Stimulated activated CD4-positive, alpha-beta T cell treated with anti-CD3 and anti-CD28 coated beads, Interleukin-15, amount 100 ng/mL, for 48 hours (primary cell): ENCODE measurements at places on chromosomes 7 and 10.

- DNase-seq = no peak
These were observed 318.9 kb downstream of the CXCL12 start for GRCh38 chr10:44065788-44066526.

DNA sequence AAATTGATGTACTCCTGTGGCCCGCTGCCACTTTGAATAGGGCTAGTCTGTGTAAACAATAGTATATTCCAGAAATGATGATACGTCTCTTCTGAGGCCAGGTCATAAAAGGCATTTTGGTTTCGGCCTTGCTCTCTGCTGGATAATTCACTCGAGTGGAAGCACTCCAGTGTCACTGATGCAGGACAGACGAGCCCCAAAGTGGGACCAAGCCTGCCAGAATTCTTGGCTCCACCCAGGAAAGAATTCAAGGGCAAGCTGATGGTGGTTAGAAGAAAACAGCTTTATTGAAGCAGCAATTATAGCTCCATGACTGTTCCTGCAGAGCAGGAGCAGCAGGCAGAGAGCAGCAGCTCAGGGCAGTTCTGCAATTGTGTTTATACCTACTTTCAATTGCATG, 717.6 kb downstream of the GRM8 start:
- DNase-seq = no peak

DNA sequence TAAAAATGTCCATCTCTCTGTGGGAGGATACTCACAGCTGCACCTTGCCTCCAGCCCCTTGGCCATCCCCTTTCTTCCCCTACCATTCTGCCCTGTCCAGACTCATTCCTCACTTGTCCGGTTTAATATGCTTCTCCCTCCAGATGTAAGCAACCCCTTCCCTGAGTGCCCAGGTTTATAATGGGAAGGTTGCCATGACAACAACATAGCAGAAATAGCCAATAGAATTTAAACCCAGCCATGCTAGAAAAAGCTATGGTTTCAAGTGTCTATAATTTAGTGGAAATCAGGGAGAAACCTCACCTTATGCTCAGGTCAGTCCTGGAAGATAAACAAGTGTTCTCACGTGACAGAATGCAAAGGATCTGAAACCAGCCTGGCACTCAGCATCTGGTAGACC, 196.0 kb upstream of the FZD8 start:
- no peak for DNase-seq

DNA sequence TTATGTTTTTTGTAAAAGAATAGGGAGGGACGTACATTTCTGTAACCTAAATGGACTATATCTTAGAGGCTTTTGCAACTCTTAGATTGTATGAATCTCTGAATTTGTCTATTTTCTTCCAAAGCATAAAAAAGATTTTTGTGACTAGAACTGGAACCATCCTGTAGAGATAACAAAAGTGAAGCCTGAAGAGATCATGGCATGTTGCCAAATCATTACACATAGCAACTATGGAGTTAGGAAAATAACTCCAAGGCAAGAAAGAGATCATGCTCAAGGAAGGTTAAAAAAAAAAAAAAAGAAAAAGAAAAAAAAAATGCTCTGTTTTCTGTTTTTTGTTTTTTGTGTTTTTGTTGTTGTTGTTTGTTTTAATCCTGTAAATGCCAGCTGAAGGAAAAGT, 567.7 kb upstream of the ZWINT start:
- no peak for DNase-seq

- no peak for DNase-seq
These were observed 21.7 kb upstream of the MALSU1 start for GRCh38 chr7:23277359-23277989.

- DNase-seq = no peak
These were observed 87.5 kb upstream of the ANLN start for GRCh38 chr7:36301914-36302771.

DNA sequence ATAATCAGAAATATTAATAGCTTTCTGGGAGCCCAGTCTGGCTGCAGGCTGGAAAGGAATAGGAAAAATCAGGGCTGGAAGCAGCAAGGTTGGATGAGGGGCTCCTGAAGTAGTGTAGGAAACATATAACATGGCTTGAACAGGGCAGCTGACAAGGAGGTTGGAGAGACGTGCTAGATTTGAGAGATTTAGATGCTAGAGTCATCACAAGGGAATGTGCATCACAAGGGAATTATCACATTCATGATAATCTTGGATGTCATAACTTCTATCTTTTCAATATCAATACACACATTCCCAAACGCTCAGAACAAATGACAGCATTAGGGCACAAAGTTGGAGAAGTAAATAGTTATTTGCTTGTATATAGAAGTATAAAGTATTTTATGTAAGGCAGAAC, 120.9 kb upstream of the EGFR start:
- DNase-seq = no peak

DNA sequence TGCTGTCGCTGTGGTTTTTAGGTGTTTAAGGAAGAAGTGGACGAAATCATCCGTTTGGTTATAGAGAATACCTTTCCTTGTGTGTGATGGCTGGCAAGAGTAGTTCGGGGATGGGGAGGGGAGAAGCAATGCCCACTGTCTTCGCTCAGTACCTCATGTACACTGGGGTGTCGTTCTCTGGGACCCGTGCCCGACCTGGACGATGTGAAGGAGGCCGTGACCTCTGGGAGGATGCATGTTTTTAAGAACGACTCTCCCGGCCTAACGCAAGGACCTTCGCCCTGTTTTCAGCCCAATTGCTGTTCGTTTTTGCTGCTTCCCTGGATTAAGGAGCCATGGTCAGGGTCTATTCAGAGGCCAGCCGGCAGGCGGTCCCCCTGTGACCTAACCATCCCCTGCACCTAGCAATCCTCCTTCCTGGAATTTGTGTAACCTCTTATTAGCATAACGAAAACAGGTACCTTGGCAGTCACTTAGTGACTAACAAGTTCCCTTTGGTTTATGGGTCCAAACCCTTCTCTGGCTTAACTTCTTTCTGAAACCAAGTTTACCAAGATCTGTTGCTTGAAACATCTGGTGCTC, 1.3 kb downstream of the NFE2L3 start:
- DNase-seq = no peak

GRCh38 chr7:67547183-67547907, 550.7 kb downstream of the TYW1 start:
- DNase-seq = no peak

DNA sequence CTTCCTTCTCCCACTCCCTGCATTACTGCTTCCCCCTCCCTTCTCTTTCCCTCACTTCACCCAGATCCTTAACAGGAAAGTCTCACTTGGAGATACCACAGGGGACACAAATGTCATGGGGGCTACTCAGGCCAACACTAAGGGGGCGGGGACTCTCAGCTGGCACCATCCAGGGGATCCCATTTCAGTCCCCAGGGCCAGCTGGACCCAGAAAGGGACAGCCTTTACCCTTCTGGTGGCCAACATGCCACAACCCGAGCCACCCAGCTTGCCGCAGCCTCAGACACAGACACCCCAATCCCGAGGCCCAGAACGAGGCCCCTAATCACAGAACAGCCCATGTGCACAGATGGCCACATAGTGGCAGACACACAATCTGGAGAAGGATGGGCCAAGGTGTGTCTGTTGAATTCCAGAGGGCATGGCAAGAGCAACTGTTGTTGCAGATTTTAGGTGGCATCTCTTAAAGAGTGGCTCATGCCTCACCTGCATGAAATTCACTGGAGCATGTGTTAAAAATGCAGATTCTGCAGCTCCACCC, 5.6 kb downstream of the CAMK2G start:
- DNase-seq = no peak

GRCh38 chr10:123502983-123503382, 163.2 kb upstream of the GPR26 start:
- no peak for DNase-seq

DNA sequence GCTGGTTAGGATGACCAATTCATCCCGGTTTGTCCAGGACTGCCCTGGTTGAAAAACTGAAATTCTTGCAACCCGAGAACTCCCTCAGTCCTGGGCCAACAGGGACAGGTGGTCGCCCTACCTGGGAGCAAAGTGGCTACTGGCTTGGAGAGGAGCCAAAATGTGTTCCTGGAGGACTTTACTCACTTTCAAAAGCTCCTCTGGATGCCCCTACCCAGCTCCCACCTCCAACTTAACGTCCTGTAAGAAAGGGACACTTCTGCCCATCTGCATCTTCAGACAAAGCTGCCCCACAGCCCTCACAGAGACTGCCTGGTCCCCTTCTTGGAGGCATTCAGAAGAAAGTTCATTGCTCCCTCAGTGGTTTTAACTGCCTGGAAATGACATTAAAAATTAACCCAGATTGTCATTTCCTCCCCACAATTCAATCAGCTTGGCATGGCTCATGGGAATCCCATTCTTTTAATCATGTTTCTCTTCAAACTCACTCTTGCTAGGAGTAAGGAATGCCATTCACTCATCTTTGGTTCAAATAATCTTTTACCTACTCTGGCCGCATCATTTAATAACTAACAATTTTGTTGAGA, 24.0 kb upstream of the HSPA12A start:
- DNase-seq = no peak

- DNase-seq = no peak
These were observed 9.2 kb downstream of the JMJD1C start for GRCh38 chr10:63456437-63457210.

DNA sequence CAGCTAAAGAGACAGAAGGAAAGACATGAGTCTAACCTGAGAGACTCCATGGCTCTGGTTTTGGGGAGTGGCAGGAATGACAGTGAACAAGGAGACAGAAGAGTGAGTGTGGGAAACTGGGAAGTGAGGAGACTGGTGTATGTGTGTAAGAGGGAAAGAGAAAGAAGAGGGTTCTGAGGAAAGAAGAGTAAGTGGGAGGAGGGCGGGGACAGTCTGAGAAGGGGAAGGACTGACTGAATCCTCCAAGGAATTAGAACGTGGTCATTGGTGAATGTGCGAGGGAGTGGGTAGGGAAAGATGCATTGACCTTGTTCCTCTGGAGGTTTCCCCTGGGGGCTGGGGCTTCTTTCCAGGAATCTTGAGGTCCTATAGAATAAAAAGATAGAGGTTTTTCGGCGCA, 26.6 kb downstream of the WNT8B start:
- DNase-seq = no peak

GRCh38 chr7:23811540-23811939, 101.5 kb downstream of the STK31 start:
- DNase-seq = no peak

- DNase-seq = no peak
These were observed 43.2 kb downstream of the CCNY start for GRCh38 chr10:35379226-35380137.

GRCh38 chr7:17598846-17599245, 300.4 kb downstream of the AHR start:
- no peak for DNase-seq

DNA sequence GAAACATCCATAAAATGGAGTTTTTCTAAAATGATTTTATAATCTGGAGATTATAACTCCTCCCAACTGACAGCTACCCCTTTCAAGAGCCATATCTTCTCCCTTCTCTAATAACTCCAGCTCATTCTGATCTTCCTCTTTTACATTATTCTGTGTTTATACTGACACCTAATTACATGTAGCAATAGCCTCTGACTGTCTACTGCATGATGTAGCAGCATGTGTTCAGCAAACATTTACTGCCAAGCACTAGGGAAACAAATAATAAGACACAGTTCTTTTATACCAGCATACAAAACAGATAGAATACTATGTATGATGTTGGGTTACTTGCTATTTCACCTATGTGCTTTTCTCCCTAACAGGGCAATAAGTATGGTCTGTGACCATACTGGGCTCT, 20.7 kb downstream of the RBM28 start:
- DNase-seq = no peak

GRCh38 chr10:31789555-31789954, 139.1 kb downstream of the ARHGAP12 start:
- DNase-seq = no peak

GRCh38 chr10:60430017-60430416, 40.3 kb upstream of the ANK3 start:
- DNase-seq = no peak

GRCh38 chr10:9957351-9957750, 1060.3 kb upstream of the CELF2 start:
- no peak for DNase-seq

GRCh38 chr10:14681305-14681704, 93.4 kb downstream of the FAM107B start:
- no peak for DNase-seq

- no peak for DNase-seq
These were observed 15.8 kb downstream of the BTBD16 start for GRCh38 chr10:122286867-122287266.

DNA sequence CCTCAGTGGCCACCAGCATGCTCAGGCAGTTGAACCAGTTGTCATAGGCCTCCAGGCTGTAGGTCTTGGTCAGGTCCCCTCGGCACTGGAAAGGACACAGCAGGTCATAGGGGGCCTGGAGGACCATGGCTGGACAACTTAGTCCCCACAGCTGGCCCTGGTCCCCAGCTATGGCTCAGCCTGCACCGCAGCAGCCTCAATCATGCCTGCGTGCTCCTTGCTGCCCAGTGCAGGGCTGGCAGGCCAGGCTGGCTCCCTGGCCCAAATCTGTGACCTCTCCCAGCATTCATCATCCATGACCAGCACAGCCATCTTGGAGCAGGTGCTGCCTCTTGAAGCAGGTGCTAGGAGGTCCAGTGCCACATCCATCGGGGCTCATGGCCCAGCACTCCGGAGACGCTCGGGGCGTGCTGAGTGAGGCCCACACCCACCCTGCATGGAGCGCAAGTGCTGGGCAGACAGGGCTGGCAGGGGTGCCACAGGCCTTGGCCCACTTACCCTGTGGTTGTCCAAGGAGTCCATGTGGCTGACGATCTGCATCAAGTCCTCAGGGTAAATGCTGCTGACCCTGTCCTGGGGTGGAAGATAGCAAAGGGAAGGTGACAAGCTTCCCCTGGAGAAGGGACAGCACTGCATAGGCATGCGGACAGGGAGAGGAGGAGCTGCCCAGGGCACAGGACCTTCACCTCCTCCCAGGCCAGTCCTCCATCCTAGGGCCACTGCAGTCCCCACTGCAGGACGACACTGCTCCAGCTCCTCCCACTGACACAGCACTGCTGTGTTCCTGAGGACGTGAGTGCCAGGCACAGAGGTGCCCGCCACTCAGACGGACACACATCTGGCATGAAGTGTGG, 61.7 kb downstream of the CSGALNACT2 start:
- DNase-seq = no peak

DNA sequence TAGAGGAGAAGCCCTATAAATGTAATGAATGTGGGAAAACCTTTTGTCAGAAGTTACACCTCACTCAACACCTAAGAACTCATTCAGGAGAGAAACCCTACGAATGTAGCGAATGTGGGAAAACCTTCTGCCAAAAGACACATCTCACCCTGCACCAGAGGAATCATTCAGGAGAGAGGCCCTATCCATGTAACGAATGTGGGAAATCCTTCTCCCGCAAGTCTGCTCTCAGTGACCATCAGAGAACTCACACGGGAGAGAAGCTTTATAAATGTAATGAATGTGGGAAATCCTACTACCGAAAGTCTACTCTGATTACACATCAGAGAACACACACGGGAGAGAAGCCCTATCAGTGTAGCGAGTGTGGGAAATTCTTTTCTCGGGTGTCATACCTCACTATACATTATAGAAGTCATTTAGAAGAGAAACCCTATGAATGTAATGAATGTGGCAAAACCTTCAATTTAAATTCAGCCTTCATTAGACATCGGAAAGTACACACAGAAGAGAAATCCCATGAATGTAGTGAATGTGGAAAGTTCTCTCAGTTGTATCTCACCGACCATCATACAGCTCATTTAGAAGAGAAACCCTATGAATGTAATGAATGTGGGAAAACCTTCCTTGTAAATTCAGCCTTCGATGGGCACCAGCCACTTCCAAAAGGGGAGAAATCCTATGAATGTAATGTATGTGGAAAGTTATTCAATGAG, 18.9 kb downstream of the RBAK start:
- no peak for DNase-seq
